LoVo (cell line): ENCODE measurements at places on chromosomes 12 and 14.

DNA sequence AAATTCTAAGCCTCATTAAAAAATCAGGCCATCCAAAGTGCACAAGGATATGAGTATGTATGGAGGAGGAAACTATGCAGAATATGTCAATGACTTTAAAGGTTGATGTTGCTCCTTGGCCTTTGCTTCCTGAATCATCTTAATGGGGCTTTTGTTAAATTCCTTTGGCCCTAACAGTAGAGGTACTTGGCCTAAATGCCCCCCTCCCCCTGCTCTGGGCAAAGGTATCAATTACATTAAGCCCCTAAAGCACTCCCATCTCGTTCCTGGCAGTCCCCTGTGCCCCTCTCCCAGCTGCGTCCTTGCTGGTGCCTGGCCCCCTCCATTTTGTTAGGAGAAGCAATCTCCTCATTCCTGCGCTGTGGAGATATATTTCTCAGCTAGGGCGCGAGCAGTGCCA, 4.8 kb downstream of the COPZ1 start:
- DNase-seq, result no peak

DNA sequence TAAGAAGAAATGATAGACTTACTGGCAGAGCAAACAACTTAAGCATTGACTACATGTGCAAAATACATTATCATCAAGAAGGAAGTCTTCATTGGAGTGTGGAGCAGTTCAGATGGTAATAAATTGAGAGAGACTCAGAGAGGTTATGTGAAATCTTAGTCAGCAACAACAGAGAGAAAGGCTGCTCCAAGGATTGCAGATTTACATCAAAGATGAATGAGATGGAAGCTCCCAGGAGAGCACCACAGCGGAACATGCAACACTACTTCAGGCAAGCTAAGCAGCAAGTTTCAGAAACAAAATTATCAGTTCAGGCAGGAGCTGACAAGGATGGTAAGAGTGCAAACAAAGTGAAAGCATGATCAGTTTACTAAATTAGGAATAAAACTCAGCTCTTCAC, 882.3 kb downstream of the LRFN5 start:
- no peak for DNase-seq

DNA sequence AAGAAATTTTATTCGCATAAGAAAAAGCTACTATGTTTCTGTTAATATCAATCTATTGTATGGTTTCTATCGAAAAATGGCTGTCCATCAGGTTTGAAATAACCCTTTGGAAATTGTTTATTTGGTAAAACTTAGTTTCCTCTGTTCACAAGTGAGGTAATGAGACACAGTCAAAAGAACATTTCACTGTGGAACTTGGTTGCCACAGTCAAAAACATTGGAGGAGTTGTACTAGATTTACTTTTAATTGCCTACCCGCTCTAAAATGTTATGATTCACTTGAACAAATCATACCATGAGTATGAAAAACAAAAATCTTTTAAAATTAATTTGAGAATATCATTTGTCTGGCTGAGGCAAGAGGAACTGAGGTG, 46.5 kb downstream of the ITPR2 start:
- DNase-seq, result no peak

DNA sequence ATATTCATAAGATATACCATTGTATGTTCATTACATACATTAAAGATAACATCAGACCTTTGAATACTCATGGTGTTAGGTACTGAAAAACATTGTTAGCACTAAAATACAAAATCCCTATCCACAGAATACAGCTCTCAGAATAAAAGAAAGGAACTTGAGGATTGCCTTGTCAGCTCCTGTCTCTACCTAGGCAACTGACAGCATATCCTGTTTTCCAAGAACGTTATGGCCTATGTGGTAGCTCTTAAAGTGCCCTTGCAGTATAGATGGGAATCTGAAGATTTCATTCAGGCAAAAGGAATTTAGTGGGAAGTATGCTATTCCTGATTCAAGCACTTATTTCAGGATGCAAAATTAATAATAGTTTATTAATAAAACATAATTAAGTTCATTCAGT, 1.8 kb upstream of the PPP1R12A start:
- DNase-seq, result no peak

GRCh38 chr14:33642080-33642479, 308.8 kb downstream of the EGLN3 start:
- DNase-seq, result no peak
